Stimulated activated CD8-positive, alpha-beta memory T cell treated with anti-CD3 and anti-CD28 coated beads, Interleukin-15, amount 100 ng/mL, for 24 hours (primary cell): ENCODE measurements at places on chromosomes 6 and 20.

DNA sequence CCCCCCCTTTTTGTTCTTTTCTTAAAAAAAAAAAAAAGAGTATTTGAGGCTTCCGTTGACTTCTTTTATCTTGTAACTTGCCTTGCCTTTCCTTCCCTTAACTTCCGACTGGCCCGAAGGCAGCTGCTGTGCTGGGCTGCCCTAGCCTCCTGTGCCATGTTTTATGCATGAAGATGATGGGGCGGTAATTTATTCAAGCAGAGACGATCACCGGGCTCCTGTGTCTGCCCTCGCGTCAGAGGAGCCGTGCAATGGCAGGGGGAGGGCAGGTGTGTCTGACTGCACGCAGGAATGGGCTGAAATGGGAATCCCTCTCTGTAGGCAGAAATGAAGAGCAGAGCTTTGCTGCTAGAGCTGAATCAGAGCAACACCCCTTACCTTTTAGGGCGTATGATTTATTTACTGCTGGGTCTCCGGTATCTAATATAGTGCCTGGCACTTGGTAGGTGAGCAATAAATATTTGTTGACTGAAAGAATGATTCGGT is 106.3 kb upstream of the RIPOR2 start:
- no peak for DNase-seq

GRCh38 chr6:100035873-100036653 is 42.0 kb upstream of the MCHR2 start:
- no peak for DNase-seq

DNA sequence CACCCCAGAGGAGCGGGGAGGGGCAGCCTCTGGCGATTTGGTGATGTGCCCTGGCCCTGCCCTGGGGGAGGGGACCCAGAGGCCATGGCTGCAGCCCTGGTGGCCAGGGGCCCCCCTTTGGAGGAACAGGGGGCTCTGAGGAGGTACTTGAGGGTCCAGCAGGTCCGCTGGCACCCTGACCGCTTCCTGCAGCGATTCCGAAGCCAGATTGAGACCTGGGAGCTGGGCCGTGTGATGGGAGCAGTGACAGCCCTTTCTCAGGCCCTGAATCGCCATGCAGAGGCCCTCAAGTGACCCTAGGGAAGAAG is 10.9 kb downstream of the NFKBIL1 start:
- DNase-seq, result no peak

DNA sequence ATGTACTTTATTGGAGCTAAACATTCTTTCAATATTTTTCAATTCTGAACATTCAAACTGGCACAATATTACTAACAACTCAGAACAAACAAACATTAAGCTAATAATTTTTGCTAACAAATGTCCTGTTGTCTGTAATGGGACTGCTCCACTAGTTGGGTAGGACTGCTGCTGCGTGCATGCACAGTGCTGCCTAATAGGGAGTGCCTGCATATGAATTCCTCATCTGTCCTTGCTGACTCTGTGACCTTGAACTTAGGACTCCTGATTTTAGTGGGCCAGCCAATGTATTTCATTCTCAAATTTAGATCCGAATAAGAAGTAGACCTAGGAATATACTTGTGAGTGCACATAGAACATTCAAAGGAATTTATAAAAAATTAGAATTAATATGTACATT is 196.5 kb upstream of the RAB32 start:
- DNase-seq, result no peak

DNA sequence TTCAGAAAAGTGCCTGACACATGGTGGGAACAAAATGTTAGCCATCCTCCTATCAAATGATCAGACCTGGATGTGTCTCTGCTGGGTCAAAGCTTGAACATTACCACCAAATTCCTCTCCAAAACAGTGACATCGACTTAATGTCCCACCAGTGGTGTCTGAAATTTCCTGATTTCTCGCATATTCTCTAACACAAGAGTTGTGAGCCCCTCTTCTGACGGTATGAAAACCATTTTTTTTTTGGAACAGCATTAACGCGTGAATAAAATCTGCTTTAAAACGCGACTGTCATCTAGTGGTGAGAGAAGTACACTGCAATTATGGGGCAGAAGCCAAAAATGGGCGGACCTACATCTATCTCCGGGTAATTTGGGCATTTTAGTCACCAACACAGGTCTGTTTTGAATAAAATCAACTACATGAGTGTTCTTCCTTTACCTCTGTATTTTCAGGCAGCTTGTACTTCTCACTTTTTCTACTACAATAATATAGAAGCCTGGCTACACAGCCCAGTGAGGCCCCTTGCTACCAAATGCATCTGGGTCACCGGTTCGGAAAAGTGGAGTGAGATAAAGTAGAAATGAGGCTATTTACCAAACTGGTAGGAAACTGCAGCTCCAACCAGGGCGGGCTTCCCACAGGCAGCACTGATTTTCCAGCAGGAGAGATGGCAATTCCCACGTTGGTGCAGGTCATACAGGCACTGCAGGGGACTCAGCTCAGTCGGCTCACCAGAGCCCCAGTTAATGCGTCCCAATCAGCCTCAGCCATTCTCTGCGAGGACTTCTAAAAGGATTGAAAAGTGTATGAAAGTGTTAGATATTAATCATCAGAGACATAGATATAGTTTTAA is 27.4 kb downstream of the MGME1 start:
- DNase-seq, result no peak

DNA sequence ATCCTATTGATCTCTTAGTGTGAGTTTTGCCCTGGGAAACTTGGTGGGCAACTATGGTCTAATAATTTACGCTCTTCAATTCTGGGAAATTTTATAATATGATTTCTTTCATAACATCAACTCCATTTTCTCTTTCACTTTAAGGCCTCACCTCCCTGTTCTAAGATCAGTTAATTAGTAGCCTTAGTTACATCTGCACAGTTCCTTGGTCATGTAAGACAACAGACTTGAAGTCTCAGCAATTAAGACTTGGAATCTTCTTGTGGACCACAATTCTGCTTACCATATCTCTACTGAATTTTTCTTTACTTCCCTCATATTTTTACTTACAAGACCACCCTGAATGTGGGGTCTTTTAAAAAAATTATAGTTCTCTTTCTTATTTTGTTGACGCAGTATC is 8.7 kb downstream of the ENPP3 start:
- no peak for DNase-seq

DNA sequence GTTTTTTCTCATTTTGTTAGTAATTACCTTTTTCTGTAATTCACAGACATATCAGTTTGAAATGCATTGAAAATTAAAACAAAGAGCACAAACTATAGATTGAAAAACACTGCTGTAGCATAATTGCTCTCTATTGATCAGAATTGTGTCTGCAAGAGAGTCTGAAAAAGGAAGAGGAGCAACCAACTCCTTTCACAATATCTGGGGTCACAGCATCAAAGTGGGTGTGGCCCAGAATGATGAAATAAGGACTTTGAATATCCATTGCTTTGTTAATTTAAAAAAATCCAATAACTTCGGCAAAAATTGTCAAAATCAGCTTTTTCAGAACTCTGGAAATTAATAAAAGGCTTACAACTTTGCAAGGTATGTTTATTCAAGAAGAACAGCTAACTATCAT is 99.2 kb downstream of the MYLK4 start:
- DNase-seq, result no peak

DNA sequence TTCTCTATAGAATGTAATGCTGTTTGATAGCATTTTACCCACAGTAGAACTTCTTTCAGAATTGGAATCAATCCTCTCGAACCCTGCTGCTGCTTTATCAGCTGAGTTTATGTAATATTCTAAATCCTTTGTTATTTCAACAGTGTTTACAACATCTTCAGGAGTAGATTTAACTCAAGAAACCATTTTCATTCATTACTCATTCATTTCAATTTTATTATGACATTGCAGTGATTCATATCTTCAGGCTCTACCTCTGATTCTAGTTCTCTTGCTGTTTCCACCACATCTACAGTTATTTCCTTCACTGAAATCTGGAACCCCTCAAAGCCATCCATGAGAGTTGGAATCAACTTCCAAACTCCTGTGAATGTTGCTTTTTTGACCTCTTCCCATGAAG is 93.7 kb downstream of the ZFAND3 start:
- DNase-seq, result no peak

GRCh38 chr20:62219101-62219991 is 732 bp downstream of the HRH3 start:
- no peak for DNase-seq

- DNase-seq, result no peak
Observed at GRCh38 chr6:130934848-130935585, 107.8 kb downstream of the SMLR1 start.

DNA sequence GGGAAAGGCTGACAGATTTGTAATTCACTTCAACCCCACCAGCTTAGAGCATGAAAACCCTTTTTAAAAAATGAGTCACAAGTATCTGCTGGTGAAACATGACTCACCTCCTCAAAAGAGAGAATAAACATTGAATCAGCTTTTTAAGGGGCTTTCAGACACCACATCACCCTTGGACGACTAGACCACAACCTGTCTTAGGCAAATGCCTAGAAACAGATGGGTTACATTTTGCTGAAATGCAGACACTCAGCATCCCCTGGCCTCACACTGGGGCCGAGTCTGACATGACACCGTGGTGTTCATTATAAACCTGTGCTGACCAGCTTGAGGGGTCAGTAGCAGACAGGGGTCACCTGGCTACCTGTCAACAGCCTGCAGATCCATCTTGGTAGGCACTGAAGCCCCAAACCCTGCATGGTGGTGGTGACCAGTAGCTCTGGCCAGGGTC is 175.3 kb upstream of the CST7 start:
- DNase-seq, result no peak

- peak; percentile 70 for DNase-seq
Observed at GRCh38 chr20:36951198-36951978, at the start of gene SAMHD1. Gene SAMHD1 (minus strand): TSS chr20:36951708. CDS start chr20:36951643, 65 bp downstream.

DNA sequence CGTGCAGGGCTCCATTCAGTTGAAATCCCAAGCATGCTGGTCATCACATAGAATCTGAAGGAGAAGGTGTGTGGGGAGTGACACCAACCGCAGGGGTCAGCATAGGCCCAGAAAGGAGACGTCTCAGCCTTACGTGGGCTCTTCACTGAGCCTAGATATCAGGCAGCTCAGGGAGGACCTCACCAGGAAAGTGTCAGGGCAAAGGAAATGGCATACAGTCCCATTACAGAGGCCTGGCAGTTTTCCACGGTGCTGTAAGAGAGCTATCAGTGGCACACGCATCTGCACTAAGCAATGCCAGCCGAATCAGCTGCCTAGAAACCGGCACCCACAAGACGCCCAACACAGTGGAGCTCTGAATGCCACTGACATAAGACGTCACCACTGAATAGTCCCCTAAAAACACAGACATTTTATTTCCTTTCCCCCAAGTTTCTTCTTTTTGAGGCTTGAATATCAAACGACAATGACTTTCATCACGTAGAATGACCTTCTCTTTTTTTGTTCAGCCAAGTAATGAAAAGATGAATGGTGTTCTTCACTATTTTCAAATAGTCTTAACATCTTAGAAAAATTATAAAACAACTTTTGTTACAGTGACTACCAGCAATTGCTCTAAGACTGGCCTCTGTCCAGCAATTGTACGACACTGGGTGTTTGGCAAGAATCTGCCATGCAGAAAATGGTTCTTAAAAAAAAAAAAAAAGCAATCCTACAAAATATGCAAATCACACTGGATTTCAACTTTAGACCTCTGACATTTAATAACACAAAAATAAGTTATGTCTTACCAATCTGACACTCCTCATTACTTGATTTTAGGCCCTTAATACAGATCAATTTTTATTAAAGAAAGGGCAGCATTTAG is 88.9 kb upstream of the FOXQ1 start:
- DNase-seq, result no peak

DNA sequence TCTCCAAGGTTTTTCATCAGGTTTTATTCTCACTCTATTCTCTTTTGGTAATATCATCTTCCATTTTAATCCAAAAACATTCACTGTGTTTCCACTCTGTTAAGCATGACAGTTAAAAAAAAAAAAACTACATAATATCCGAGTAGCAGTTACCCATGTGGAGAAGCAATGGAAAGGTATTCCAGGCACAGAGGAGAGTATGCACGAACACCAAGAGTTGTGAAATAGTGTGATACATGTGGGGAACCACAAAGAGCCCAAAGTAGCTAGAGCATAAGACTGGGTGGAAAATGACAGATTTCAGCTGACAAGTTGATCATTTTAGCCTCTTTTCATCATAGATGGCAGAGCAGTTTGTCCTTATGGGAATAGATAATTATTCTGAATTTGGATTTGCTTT is 19.9 kb upstream of the FBXL4 start:
- no peak for DNase-seq

- DNase-seq, result no peak
Observed at GRCh38 chr6:160077526-160077925, 44.1 kb upstream of the SLC22A1 start.

DNA sequence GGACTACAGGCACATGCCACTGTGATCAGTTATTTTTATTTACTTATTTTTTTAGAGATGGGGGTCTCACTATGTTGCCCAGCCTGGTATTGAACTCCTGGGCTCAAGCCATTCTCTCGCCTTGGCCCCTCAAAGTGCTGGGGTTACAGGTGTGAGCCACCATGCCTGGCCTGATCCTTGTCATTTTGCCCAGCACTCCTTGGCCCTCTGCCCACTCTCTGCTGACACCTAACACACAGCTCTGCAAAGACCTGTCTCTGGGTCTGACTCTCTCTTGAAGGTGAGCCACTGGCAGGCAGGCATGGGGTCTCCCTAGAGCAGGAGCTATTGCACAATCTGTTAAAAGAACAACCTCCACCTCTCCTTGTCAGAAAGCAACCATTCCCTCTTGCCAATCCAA is 155.6 kb downstream of the ZFP64 start:
- no peak for DNase-seq

GRCh38 chr6:117473401-117473800 is 9.1 kb upstream of the DCBLD1 start:
- DNase-seq, result no peak

GRCh38 chr6:24720131-24720603 is 1.2 kb upstream of the C6orf62 start:
- peak; percentile 65 for DNase-seq

DNA sequence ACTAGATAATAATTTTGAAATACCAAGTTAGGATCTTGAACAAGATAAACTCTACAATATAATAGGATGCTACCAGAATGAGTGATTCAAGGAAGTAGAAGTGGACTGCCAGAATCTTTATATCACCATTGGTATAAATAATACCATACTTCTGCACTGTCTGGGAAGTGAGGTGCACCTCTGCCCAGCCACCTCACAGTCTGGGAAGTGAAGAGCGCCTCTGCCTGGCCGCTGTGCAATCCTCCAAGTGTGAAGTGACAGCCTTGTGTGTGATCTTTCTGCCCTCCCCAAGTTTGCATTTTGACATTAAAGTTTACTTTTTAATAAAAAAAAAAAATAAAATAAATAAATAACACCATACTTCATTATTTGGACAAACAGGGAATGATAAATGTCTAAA is 18.8 kb downstream of the LATS1 start:
- no peak for DNase-seq

- DNase-seq, result no peak
Observed at GRCh38 chr20:47662483-47663353, 122.6 kb downstream of the SULF2 start.

GRCh38 chr6:36389353-36389752 is 1.9 kb upstream of the ETV7 start:
- DNase-seq, result no peak

GRCh38 chr20:54067606-54068174 is 2.7 kb downstream of the BCAS1 start:
- no peak for DNase-seq

GRCh38 chr20:4961746-4962145 is 39.6 kb downstream of the SLC23A2 start:
- no peak for DNase-seq

- no peak for DNase-seq
Observed at GRCh38 chr6:21636876-21637275, 43.3 kb downstream of the SOX4 start.
